ENCODE measurements at places on chromosomes 6 and 20.

GRCh38 chr20:45818239-45818638 lies 5.8 kb downstream of the UBE2C start:
- no peak for DNase-seq

GRCh38 chr20:43096931-43097260 lies 92.8 kb downstream of the PTPRT start:
- no peak for DNase-seq

- no peak for DNase-seq
These were observed 2.7 kb upstream of the MEI4 start for GRCh38 chr6:77650098-77650663.

DNA sequence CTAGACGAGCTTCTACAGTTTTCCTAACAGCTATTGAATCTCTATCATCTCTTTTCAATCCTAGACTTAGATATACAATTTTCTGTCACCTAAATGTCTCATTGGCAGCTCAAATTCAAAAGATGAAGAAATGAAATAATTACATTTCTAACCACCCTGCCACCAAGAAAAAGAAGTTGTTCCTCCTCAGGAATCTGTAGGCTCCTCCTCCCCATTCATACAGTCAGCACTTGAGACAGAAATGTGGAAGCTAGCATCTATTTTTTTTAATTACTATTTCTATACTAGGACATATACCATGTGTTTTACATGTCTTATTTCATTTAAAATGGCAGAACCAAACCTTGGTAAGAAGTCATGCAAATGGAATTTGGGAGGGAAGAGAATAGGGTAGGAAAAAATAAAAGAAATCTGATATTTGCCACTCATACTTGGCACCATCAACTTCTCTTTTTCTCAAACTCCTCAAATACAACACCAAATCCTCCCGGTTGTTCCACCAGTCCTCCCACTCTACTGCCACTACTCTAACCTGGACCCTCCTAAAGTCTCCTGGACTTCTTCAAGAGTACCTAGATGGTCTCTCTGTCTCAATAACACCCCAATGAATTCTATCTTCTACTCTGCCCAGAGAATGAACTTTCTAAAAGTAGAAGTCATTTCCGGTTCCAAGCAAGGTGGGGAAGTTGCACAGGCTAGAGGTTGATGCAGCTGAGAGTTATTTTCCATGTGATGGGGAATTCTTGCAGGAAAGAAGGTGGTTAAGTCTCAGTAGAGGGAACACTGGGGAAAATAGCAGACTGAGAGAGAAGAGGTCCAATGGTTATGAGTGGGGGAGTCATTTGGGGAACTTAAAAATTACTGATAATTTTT lies 54.1 kb downstream of the ATXN1 start:
- DNase-seq, result no peak

Measured in omental fat pad (tissue), 4 donors.